Globus pallidus (tissue), 1 donor: ENCODE measurements at places on chromosomes 13 and 19.

- no peak for DNase-seq
Measured at GRCh38 chr13:50244713-50245574, 229.7 kb downstream of the KCNRG start.

GRCh38 chr19:29467824-29468401 is 57.9 kb upstream of the VSTM2B start:
- DNase-seq, result peak; percentile 78

GRCh38 chr13:32949820-32950219 is 66.4 kb upstream of the KL start:
- DNase-seq, result no peak

GRCh38 chr19:34364462-34364829 is 550 bp upstream of the GPI start:
- DNase-seq, result no peak

DNA sequence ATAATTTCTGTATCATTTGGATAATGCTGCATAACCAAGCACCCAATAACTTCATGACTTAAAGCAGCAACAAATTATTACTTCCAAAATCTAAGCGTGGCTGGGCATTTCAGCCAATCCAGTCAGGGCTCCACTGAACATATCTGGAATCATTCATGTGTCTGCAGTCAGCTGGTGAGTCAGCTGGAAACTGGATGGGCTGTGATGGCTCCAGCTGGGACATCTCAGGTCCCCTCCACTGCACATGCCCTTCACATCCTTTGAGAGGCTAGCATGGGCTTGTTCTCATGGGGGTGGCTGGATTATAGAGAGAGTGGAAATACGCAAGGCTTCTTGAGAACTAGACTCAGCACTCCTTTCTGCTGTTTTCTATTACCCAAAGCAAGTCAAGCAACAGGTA is 961.9 kb downstream of the DIAPH3 start:
- no peak for DNase-seq

GRCh38 chr13:50677258-50677657 is 166.2 kb downstream of the DLEU7 start:
- DNase-seq, result no peak

DNA sequence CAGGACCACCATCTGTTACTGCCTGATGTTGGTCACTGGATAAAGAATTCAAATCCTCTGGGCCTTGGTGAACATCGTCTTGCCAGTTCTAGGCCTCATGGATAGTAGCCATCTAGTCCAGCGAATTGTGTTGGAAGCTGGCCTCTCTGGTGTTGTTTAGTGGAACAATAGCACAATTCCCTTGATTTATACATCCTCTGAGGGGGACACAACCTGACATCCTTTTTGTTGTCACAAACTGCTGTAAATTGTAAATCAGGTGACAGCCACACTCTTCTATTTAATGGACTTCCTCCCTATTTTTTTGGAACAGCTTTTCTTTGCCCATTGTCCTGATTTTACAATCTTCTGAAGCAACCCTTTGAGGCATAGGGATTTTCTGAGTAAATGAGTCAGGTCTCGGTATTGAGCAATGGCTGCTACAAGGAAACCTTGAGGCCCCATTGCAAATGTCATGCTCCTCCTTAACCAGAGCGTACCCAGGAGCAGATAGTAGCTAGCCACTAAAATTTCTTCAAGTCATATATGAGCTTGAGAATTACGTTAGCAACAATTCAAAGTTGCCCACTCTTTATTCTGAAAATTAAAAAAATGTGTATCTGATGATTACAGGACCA is 263.3 kb downstream of the COG6 start:
- no peak for DNase-seq

GRCh38 chr13:45362939-45363338 is 22.0 kb upstream of the TPT1 start:
- no peak for DNase-seq

DNA sequence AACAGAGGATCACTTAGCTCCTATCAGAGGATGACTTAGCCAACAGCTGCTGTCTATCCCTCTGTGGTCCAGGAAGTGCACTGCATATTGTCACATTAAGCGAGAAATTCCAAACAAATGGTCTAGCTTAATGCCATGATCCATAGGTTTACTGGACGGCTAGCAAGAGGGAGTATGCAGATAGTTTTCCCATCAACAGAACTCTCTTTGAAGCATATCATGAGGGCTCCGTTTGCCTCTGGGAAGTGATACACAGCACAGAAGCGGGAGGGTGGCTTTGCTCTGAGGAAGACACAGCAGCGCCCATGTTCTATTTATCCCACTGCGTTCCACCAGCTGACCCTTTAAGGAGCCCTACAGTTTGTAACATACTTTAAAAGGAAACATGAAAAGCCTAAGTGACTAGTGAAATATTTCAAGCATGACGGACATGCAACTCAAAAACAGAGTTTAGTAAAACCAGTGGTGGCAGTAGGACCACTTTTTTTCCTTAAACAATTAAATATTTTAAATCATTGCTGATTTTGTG is 52.7 kb downstream of the COL4A1 start:
- DNase-seq, result no peak

GRCh38 chr13:93406136-93406535 is 179.5 kb downstream of the GPC6 start:
- DNase-seq, result no peak

- DNase-seq, result no peak
Measured at GRCh38 chr19:23254141-23254910, 4.1 kb upstream of the ZNF724 start.

DNA sequence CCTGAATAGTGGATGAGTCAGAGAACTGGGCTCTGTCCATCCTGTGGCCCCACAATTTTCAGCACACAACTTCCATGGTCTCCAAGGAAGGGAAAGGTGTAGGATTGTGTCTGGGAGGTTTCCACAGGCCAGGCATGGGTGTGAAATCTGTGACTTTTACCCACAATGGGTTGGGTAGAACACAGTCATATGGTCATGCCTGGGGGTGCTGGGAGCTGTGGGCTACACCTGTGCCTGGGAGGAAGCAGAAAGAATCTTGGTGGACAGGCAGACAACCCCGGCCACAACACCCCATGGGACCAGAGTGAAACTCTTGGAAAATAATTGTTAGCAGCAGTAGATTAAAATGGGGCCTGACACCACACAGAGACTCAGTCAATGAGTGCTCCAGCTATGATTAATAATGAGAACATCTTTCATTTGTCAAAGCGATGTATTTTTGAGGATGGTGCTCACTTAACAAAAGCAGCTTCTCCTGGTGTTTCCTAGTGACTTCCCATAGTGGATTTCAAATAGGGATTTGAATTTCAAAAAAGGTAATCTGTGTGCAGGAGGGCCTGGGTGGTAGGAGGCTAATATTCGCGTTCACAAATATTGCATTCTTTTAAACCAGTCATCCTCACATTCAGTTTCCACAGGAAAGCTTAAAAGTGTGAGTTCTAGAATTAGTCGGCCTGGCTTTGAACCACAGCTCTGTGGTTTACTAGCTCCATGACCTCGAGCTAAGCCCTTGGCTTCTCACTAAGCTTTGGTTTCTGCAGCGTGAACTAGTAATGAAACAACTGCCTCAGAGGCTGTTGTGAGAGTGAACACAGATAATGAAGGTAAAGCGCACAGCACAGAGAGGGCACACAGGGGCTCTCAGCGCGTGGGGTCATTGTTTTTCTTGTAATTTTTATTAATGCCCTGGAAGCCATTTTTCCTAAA is 89.3 kb upstream of the UQCRFS1 start:
- no peak for DNase-seq

DNA sequence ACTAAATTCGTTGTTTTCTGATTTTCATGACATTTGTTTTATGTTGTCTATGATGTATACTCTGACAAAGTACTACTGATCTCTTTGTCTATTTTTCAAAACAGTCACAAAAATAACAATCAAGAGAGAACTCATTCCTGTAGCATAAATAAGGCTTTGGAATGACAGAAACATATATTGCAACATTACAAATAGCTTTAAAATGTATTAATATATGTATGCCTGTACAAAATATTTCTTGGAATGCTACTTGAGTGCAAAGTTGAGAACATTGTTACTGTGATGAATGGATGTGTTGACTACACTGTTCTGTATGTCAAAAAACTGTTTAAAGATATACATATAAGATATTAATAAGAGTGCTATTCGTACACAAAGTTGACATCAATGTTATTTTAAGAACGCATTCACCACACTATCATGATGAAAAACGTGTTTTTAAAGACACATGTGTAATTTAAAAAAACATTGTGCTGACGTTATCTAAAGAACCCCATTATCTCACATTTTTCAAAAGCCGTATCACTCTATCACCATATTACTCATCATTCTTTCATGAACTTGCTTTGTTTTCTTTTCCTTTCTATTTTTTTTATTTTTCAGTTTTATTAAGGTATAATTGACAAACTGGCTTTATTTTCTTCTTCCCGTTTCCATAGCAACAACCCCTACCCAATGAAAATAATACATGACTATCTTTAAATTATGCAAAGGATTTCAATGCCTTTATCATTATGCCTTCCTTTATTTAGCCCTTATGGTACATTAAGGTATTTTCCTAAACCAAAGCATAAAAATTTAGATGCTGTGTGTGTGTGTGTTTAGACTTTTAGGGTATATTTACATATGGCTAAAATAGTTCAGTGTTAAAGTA is 918.8 kb downstream of the SLITRK1 start:
- DNase-seq, result no peak

GRCh38 chr19:31344403-31344802 is 4.8 kb downstream of the TSHZ3 start:
- DNase-seq, result no peak
